Liver (tissue), 10 donors: ENCODE measurements at places on chromosomes 2 and 18.

DNA sequence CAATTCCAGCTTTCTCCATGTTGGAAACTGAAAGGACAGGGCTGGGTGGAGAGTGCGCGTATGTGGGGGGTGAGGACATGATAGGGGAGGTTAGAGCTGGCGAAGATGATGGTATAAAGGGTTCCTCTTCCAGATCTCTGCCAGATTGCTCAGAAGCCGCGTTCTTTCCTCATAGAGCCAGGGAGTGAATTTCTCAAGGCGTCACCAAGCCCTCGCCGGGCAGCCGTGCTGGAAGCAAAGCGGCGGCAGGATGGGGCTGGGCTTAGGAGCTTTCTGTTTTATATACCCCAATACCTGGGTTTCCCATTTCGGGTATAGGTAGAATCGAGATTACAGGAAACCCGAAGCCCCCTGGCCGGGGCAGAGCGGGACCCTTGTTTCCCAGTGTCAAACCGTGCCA lies 43.8 kb downstream of the DDX18 start:
- no peak for DNase-seq

GRCh38 chr2:10253596-10254372 lies 48.9 kb upstream of the HPCAL1 start:
- DNase-seq: no peak

DNA sequence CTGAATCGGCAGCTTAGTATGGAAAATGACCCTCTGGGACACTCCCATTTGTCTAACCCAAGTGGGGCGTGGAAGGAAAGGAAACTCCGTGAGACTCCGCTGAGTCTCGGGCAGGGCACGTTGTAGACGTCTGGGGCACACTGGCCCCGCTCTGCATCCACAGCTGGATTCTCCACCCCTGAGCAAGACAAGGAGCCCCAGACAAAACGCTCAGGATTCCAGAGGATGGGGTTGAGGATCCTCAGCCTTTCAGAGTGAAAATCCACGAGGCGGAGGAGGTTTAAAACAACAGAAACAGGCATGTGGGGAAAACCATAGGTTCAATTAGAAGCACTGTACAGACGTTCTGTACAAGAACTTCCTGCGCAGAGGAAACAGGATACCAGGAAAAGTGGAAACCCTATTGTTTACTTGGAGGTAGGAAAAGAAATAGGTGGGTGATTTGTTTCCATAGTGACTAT lies 124.9 kb upstream of the ZNF236 start:
- no peak for DNase-seq

DNA sequence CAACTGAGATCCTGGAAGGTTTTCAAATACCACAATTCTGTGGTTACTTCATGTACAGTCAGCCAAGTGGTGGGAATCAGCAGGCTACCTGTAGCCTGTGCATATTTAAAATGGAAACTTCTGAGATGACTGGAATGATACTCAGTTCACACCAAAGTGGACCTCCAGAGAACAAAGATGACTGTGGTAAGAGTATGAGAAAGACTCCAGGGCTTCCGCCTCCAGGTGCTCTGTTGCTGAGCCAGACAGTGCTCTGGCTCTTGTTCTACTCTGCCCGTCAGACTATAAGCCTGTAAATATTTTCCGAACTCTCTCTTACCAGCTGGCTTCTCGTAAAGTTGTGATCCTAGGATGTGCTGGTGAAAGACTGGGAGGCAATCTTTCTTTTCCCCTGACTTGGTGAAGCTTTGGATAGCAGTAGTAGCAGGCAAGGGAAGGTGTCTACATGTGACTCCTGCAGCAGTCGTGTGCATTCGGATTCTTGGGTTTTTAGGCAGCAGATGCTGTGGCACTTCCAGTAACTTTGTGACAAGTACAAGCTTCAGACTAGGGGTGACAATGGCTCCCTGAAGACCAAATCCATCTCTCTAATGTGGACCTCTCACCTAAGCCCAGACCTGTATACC lies 23.1 kb downstream of the ST3GAL5 start:
- DNase-seq: no peak

GRCh38 chr18:73653251-73653650 lies 494.4 kb downstream of the FBXO15 start:
- no peak for DNase-seq

DNA sequence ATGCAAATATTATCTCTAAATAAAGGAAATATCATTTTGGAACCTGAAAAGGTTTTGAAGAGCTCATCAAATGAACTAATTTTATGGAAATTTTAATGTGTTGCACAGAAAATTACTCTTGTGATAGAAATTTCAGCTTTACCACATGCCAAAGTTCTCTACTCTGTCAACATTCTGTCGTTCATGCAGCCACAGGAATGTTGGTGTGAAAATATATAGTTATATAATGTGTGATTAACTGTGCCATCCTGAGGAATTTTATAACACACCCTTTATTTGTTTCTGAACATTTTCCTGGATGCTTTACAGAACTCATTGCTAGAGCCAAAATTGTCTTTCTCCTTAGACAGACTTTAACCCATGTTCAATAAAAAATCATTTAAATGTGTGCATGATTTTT lies 202.5 kb upstream of the SLC8A1 start:
- no peak for DNase-seq

DNA sequence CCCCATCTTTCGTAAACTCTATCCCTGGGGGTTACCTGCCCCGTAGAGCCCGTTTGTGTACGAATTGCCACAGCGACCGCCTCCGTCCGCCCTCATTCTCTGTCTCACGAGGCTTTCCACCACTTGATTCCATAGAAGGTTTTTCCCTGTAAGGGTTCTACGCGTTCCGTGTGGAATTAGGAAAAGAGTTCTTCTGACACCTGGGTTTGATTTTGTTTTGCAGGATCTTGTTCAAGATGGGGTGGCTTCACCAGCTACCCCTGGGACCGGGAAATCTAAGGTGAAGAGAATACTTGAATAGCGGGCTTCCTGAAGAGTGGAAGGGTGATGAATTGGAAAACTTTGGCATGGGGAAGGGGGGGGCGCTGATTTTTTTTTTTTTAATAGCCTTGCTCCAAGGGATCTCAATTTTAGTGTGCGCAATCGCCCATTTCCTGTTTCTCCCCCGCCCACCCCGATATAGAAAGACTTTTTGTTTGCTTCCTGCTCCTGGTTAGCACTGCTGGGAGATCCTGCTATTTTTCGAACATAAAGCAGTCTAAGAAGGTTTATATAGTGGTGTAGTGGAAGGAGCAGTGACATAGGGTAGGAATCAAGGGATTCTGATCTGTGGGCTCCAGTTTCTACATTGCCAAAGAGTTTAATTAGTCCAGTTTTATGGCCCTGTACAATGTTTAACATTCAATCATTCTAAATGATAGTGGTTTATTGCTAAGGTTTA lies 564 bp downstream of the GCC2 start:
- DNase-seq: no peak

- DNase-seq: no peak
Measured at GRCh38 chr18:9913151-9913525, 678 bp upstream of the VAPA start.

- DNase-seq: no peak
Measured at GRCh38 chr2:145258903-145259579, 739.1 kb upstream of the ZEB2 start.

- DNase-seq: no peak
Measured at GRCh38 chr2:27792759-27793158, 21.2 kb downstream of the MRPL33 start.

DNA sequence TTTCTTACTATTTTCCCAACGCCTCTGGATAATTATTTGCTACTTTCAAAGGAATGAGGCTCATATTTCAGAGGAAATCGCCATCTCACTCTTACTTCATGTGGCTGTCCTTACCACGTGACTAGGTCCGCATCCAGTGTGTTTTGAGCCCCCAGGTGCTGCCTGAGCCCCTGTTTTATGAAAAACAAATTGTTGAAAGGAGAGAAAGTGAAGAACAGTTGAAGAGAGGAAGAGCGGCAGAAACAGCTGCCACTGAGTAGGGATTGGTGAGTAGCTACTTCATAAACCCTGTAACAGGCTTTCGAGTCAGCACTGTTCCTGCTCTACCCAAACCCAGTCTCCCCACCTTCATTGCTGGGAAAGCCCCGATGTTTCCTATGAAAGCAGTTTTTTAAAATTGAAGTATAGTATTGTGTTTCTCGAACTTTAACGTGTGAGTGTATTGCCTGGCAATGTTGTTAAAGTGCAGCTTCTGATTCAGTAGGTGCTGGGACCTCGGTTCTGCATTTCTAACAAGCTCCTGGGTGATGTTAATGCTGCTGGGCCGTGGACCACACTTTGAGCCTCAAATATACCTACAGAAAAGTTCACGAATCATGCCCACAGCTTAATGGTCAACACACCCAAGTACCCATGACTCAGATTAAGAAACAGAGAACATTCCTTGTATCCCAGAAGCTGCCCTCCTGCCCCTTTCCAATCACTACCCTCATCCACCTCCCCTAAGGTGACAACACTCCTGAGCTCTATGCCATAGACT lies 39.7 kb downstream of the TMEM177 start:
- no peak for DNase-seq
